ENCODE measurements at places on chromosomes 1 and 21.

GRCh38 chr1:84373436-84374141 is 24.7 kb upstream of the DNASE2B start:
- no peak for DNase-seq

- DNase-seq, result no peak
Observed at GRCh38 chr1:182634306-182635072, 30.3 kb upstream of the RGS16 start.

DNA sequence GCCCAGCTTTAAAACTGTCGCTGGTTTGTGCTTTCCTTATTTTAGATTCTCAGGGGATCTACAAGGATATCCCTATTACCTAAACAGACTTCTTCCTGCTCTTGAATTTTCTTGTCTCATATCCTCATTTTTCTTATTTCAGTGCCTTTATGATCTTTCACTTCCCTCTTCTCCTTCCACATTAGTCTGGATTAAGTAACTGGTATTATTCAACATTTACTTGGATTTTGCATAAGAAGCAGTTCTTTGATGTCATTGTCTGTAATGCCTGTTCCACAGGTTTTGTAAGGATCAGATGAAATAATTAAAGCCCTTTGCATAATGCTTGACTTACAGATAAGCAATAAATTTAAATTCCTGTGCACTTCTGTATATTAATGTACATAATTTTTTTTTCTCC is 26.5 kb downstream of the CXADR start:
- DNase-seq, result no peak

GRCh38 chr1:101314244-101314643 is 77.4 kb downstream of the S1PR1 start:
- peak; percentile 86 for DNase-seq

DNA sequence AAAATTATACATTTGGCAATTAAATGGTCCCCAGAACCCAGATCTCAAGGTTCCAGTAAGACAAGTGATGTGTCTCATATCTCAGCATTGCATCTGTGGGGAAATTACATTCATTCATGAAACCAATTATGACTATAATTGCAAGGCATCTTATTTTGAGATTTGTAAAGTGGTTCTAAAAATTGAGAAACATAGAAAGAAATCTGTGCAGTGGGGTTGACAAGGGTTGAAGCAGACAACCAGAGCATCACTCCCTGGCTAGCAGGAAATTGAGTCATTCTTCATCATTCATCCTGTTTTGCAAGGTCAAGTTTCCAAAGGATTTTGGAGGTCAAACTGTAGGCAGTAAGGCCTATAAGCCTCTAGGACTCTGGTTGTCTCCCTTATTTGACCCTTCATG is 25.1 kb upstream of the MROH9 start:
- DNase-seq, result no peak

GRCh38 chr1:109637446-109637845 is 17.8 kb downstream of the AMPD2 start:
- no peak for DNase-seq

DNA sequence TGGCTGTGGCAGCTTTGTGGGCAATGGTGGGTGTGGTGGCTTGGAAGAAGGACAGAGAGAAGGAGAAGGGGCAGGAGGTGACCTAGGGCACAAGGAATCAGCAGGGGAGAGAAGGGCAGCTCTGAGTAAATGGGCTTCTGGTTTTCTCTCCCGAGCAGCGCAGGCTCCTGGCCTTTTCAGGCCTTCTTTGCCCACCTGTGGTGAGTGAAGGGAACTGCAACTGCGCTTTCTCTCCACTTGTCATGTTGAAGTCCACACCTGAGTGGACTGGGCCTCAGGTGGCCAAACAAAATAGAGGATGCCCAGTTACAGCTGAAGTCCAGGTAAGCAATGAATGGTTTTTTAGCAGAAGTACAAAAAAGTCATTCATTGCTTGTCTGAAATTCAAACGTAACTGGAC is 29.4 kb upstream of the KCNA10 start:
- peak; percentile 15 for DNase-seq

DNA sequence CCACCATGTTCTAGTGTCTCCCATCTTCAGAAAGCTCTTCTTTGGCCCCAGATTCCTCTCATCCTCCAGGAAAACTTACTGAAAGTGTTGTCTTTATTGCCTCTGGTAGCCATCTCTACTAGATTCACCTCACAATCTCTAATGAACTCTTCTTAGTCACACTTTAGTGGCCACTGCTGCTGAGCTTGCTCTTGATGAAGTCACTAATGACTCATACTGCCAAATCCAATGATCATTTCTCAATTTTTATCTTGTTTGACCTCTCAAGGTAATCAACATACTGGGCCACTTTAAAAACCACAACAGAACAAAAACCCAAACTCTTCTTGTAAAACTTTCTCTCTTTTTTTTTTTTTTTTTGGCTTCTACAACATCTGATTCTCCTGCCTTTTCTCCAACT is 196.4 kb downstream of the LHX8 start:
- peak; percentile 17 for DNase-seq

DNA sequence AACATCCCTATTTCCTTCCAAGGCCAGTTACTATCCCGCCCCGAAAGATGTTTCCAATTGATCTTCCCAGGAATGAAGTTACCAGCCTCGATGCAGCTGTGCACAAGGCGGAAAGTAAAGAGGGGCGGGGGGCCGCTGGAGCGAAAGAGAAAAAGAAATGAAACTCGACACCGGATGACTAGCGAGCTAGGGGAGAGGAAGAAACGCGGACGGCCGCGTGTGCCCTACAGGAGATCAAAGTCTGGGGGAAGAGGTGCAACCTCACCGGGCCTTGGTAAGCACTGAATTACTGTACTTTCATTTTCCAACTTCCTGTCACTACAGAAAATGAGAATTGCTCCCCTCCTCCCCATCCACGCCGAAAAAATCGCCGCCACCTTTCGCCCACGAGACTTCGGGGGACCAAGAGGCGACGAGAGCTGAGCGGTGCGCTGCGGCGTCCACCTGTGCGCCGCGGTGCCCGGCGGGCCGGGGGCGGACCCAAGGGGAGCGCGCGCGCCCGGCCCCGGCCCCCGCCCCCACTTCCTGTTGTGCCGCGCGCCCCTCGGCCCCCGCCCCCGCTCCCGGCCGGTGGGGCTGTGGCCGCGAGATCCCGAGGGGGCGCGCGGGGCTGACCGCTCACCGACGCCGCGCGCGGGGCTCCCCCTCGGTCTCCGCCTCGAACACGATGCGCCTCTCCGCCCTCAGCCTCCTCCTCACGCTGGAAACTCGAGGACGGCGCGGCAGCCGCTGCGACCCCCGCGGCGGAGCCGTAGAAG is 622 bp downstream of the ELK4 start:
- peak; percentile 72 for DNase-seq

DNA sequence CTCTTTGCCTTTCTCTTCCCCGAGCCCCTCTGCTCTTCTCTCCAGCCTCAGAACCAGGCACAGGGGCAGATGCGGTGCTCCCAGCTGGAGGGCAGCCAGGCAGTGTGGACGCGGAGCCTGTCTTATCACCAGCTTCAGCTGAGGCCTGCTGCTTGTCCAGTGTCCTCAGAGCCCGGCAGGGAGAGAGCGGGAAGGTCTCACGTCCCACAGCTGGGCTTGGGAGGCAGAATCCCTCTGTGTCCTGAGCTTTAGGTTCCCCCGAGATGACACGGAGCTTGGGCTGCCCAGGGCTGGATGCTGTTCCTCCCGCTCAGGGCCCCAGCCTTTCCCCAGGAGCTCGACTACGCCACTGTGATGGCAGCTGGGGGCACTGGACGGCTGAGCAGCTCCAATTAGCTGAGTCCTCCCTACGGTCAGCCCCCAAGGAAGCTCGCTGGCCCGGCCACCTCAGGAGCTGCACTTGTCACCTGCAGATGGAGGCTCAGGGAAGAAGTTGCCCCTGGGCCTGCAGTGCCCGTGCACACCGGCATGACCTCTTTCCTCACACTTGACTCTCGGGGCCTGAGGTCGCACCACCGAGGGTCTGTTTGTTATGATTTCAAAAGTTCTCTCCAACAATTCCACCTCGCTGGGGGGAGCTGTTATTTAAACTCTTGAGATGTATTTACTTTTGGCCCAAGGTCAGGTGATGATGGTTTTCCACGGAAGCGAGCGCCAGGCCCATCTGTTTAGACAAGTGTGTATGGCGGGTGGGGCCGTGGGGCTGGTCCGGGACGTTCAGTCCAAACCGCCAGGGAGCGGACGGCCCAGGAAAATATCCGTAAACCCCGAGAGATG is 127.3 kb downstream of the SIK1 start:
- no peak for DNase-seq

DNA sequence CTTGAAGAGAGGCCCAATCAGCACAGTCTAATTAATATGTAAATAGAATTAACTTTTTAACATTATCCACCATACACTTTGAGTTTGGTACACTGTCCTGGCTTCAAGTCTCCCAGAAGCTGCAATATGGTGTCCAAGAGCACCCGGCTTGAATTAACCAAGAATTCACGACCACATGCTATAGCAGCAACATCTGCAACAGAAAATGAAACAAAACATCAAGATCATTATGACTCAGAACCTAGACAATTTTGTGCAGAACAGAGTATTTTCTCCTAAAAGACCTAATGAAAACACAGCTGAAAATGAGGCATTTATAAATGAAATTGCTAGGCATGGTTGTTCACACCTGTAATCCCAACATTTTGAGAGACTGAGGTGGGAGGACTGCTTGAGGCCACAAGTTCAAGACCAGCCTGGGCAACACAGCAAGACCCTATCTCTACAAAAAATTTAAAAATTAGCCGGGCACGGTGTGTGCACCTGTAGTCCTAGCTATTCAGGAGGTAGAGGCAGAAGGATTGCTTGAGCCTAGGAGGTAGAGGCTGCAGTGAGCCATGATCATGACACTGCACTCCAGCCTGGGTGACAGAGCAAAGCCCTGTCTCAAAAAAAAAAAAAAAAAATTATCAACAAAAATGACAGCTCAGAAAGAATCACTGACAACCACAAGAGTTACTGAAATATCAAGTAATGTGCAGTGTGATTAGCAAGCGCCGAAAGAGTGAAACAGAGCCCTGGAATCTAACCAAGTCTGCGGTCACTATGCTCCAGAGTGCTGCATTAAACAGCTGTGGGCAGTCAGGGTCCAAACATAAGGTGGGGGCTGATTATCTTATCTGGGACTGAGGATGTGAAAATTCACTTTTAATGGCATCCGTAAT is 45.3 kb downstream of the HSF2BP start:
- DNase-seq, result no peak

GRCh38 chr1:115567431-115567830 is 74.3 kb upstream of the VANGL1 start:
- DNase-seq, result no peak
